ENCODE measurements at places on chromosomes 3 and 15. TPM values are rescaled to one million over a fixed set of nuclear protein-coding genes. Genes with fewer than 3 reads are reported as not detected.
A peak's percentile ranks its signal among the peaks of the same experiment; 100 is the strongest.

- H3K4me3 ChIP-seq, result peak overlapping the region; percentile 27
- peaks cover 19% of the 10 kb centered on the region for H3K36me3 ChIP-seq
- H3K4me1 ChIP-seq, result peaks cover 14% of the 10 kb centered on the region
- H3K27me3 ChIP-seq, result peaks cover 18% of the 10 kb centered on the region
Measured at GRCh38 chr3:9704347-9705322, 1.0 kb downstream of the CPNE9 start.

DNA sequence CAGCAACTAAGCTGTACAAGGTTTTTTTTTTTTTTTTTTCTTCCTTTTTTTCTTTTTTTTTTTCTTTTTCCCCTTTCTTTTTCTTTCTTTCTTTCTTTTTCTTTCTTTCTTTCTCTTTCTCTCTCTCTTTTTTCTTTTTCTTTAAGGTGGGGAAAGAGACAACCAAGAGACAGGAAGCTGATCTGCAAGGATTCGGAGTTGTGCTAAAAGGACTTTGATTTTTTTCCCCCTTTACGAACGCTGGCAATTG, 148 bp downstream of the RBMS3 start:
- H3K4me3 ChIP-seq, result peak overlapping the region; percentile 82
- peaks cover 5% of the 10 kb centered on the region for H3K4me1 ChIP-seq
- no peaks in the 10 kb centered on the region for H3K36me3 ChIP-seq
- peaks cover 7% of the 10 kb centered on the region for H3K27me3 ChIP-seq

DNA sequence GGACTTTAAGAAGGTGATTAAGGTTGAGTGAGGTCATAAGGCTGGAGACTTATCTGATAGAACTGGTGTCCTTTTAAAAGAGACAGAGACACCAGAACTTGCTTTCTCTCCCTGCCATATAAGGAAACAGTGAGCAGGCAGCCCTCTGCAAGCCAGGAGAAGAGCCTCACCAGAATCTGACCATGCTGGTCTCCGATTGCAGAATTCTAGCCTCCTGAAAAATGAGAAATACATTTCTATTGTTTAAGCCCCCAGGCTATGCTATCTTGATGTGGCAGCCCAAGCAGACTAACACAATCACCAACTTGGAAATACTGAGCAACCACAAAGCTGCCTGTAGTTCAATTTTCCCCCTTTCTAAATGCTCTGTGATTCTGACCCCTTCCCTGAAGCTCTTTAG, 161.4 kb upstream of the RARB start:
- H3K27ac ChIP-seq, result no peak overlapping the region
- H3K36me3 ChIP-seq, result no peaks in the 10 kb centered on the region
- H3K4me1 ChIP-seq, result no peaks in the 10 kb centered on the region
- no peaks in the 10 kb centered on the region for H3K27me3 ChIP-seq
- H3K4me3 ChIP-seq, result no peak overlapping the region
- no peak for DNase-seq

DNA sequence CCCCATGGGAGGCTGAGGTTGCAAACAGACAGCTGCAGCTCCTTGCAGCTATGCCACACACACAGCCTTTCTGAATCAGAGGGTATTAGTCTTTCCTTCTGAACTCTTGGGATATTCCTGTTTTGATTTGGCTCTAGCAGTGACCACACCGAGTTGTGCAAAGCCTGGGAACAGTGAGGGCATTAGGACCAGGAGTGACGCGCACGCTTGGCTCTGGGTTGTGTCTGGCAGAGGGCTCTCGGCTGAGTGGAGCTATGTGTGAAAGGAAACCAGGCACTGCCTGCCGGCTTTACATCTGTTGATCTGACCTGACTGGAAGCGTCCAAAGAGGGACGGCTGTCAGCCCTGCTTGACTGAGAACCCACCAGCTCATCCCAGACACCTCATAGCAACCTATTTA, at the start of gene GALNT15:
Gene GALNT15, plus strand, starts transcription at position 292 of the 400 bp plus-strand sequence. CDS start 472 bp downstream, outside the sequence.
- DNase-seq, result peak; percentile 70
- peak within 1 kb of the TSS; percentile 42 for H3K27ac ChIP-seq
- H3K4me3 ChIP-seq, result peak within 1 kb of the TSS; percentile 13
- no peaks in the 10 kb centered on the region for H3K36me3 ChIP-seq

DNA sequence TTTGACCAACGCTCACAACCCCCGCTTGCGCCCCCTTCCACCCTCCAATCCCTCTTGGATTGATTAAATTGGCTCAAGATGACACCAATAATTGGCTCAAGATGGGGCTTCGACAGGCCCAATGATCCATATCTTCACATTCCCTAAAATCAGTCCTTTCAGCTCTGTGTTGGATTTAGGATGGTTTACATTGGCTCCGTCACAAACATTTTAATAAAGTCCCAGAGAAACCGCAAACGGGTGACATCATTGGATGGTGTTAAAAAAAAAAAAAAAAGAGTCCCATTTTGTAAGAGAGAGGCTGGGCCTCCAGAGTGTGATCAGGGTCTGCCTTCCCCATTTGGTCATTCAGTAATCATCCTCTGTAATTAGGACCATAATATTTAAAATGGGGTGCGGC, 113.4 kb upstream of the MRPS22 start:
- H3K4me1 ChIP-seq, result peaks cover 14% of the 10 kb centered on the region
- no peak for DNase-seq
- H3K36me3 ChIP-seq, result no peaks in the 10 kb centered on the region
- no peak overlapping the region for H3K4me3 ChIP-seq

DNA sequence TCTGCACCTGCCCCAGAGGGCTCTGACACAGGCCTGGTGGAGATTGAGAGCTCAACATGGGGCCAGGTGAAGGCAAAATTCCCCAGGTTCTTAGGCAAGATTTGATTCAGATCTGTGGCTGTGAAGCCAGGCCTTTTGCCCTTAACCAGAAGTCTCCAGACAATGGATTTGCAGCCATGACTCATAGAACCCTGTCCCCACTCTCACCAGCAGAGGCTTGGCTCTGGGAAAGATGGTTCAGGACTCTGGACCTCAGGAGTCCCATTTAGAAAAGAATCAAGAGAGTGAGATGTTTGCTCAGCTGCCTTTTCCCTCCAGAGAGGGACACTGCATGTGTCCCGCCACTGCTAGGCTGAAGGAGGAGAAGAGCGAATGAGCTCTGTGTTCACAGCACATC, 361.4 kb upstream of the ICE2 start:
- no peaks in the 10 kb centered on the region for H3K36me3 ChIP-seq
- peak overlapping the region; percentile 43 for H3K27ac ChIP-seq
- H3K4me1 ChIP-seq, result peaks cover 20% of the 10 kb centered on the region
- no peak overlapping the region for H3K4me3 ChIP-seq

- H3K27ac ChIP-seq, result no peak overlapping the region
- H3K27me3 ChIP-seq, result no peaks in the 10 kb centered on the region
- no peak overlapping the region for H3K4me3 ChIP-seq
Measured at GRCh38 chr3:53075743-53076140, 29.9 kb upstream of the SFMBT1 start.

DNA sequence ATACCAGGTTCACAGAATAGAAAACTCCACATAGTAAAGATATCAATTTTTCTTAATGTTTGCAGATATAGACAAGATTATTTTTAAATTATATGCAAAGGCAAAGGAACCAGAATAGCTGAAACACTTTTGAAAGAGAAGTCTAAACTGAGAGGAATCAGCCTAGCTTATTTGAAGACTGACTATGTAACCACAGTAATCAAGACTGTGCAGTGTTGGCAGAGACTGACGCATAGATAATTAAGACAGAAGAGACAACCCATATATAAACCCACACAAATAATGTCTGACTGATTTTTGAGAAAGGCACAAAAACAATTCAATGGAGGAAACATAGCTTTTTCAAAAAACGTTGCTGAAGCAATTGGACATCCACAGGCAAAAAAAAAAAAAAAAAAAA, 28.6 kb upstream of the ACKR4 start:
- H3K4me1 ChIP-seq, result no peaks in the 10 kb centered on the region
- H3K4me3 ChIP-seq, result no peak overlapping the region
- no peaks in the 10 kb centered on the region for H3K27me3 ChIP-seq
- no peak overlapping the region for H3K27ac ChIP-seq
- H3K36me3 ChIP-seq, result peaks cover 3% of the 10 kb centered on the region

GRCh38 chr15:56989411-56989924, 71.0 kb downstream of the TCF12 start:
- H3K4me3 ChIP-seq, result no peak overlapping the region
- H3K27me3 ChIP-seq, result no peaks in the 10 kb centered on the region
- peaks cover 4% of the 10 kb centered on the region for H3K4me1 ChIP-seq
- H3K27ac ChIP-seq, result no peak overlapping the region

GRCh38 chr3:61632568-61633175, 71.3 kb downstream of the PTPRG start:
- DNase-seq, result no peak
- H3K27ac ChIP-seq, result no peak overlapping the region
- no peaks in the 10 kb centered on the region for H3K27me3 ChIP-seq
- H3K36me3 ChIP-seq, result no peaks in the 10 kb centered on the region
- H3K4me1 ChIP-seq, result no peaks in the 10 kb centered on the region

GRCh38 chr3:45549961-45550360, 44.6 kb upstream of the LIMD1 start:
- peaks cover 46% of the 10 kb centered on the region for H3K4me1 ChIP-seq
- H3K27me3 ChIP-seq, result no peaks in the 10 kb centered on the region
- no peak overlapping the region for H3K4me3 ChIP-seq
- H3K27ac ChIP-seq, result no peak overlapping the region
- DNase-seq, result no peak

- H3K27ac ChIP-seq, result peak overlapping the region; percentile 25
- no peak overlapping the region for H3K4me3 ChIP-seq
- DNase-seq, result peak; percentile 42
- peaks cover 13% of the 10 kb centered on the region for H3K36me3 ChIP-seq
Measured at GRCh38 chr3:138408751-138409570, 25.5 kb upstream of the ESYT3 start.

- H3K4me1 ChIP-seq, result no peaks in the 10 kb centered on the region
- no peak overlapping the region for H3K27ac ChIP-seq
- DNase-seq, result no peak
Measured at GRCh38 chr3:112619295-112619694, 21.6 kb downstream of the CCDC80 start.

DNA sequence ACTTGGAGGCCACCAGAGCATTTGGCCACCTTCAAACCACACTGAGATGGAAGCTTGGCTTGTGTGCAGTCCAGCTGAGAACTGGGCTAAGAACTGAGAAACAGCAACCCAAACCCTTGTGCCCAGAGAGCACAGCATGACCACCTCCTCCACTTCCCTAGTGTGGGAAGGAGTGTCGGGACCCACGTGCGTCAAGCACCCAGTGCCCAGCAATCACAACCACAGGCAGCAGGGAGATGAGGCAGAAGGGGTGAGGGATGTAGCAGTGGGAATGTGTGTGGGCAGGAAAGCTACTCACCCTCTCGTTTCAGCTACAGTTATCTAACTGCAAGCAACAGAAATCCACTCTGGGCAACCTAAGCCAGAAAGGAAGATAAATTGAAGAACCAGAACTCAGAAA, 25.0 kb upstream of the RFTN1 start:
- H3K27me3 ChIP-seq, result no peaks in the 10 kb centered on the region
- no peak overlapping the region for H3K27ac ChIP-seq
- DNase-seq, result no peak
- H3K36me3 ChIP-seq, result no peaks in the 10 kb centered on the region
- no peak overlapping the region for H3K4me3 ChIP-seq

- H3K27ac ChIP-seq, result no peak overlapping the region
- no peak for DNase-seq
- H3K4me3 ChIP-seq, result no peak overlapping the region
- no peaks in the 10 kb centered on the region for H3K4me1 ChIP-seq
- peaks cover 21% of the 10 kb centered on the region for H3K36me3 ChIP-seq
Measured at GRCh38 chr3:138097192-138098172, 17.9 kb downstream of the DZIP1L start.

DNA sequence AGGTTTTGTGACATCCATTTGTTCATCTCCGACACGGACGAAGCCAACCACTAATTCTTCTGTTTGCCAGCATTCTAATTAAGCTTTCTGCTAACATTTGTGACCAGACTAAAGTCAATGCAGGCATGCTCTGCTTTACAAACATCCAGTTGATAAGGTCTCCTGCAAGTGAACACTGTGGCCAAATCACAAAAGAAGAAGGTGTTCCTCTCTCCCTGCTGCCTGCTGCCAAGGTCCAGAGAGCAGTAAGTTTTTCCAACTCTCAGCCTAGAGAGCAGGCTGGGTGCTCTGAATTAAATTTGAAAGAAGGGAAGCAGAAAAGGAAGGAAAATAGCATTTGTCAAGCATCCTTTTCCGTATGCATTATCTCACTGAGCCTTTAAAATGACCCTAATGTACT, 133.6 kb downstream of the ATP8B4 start:
- no peaks in the 10 kb centered on the region for H3K36me3 ChIP-seq
- H3K27ac ChIP-seq, result no peak overlapping the region
- no peaks in the 10 kb centered on the region for H3K27me3 ChIP-seq
- DNase-seq, result no peak

GRCh38 chr15:24772266-24772665, 96.7 kb downstream of the NPAP1 start:
- no peaks in the 10 kb centered on the region for H3K27me3 ChIP-seq
- H3K27ac ChIP-seq, result peak overlapping the region; percentile 78
- H3K36me3 ChIP-seq, result no peaks in the 10 kb centered on the region
- peak overlapping the region; percentile 57 for H3K4me3 ChIP-seq
- DNase-seq, result no peak

- no peaks in the 10 kb centered on the region for H3K36me3 ChIP-seq
- no peak overlapping the region for H3K4me3 ChIP-seq
- DNase-seq, result no peak
- peaks cover 14% of the 10 kb centered on the region for H3K4me1 ChIP-seq
Measured at GRCh38 chr15:31100738-31101137, 787 bp downstream of the TRPM1 start.

DNA sequence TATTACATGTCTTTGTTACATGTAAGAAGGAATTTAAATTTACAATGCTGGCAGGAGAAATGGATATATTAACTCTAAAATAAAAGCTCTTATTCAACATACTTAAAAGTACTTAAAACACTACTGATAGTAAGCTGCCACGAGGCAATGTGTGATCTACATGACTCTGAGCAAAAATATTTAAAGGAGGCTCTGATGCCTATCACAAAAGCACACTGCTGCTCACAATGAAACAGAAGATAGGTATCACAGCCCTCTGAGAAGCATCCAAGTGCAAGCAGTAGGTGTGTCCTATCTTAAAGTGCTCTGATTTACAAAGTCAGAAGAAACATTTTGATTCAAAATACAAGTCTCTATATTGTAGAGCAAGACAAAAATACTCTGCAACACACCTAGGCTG, 371.2 kb upstream of the WNT5A start:
- H3K4me3 ChIP-seq, result no peak overlapping the region
- no peaks in the 10 kb centered on the region for H3K27me3 ChIP-seq
- H3K4me1 ChIP-seq, result peaks cover 19% of the 10 kb centered on the region
- H3K27ac ChIP-seq, result no peak overlapping the region

DNA sequence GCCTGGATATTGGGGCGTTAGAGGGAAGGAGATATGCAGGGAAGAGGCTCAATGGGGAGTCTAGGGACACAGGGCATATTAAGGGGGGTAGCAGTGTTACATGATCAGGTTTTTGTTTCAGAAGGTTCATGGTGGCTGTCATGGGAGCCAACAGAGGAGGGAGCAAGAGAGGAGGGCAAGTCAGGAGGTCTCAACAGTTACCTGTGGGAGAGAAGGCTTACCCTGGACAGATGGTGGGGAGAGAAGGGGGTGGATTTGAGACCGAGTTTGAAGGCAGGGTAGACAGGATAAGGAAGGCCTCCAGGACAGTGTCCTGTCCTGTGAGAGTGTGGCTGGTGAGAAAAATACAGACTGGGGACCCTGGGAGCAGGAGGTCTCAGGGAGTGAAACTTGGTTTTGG, 3.8 kb upstream of the WNT7A start:
- peaks cover 20% of the 10 kb centered on the region for H3K4me1 ChIP-seq
- H3K36me3 ChIP-seq, result no peaks in the 10 kb centered on the region
- H3K4me3 ChIP-seq, result no peak overlapping the region
- H3K27me3 ChIP-seq, result peaks cover 22% of the 10 kb centered on the region
- no peak overlapping the region for H3K27ac ChIP-seq

The AADACL2 gene
- not detected for total RNA-seq

The LRRC31 gene
- 0.50 TPM for total RNA-seq

The GATM gene
- 142 TPM for total RNA-seq

The PLAAT1 gene
- total RNA-seq, result 9.3 TPM

The GADL1 gene
- 0.61 TPM for total RNA-seq

The RASGRP1 gene
- 6.0 TPM for total RNA-seq

The FBXL22 gene
- total RNA-seq, result 1.2 TPM

The PLA2G4E gene
- total RNA-seq, result not detected

The XIRP1 gene
- 0.50 TPM for total RNA-seq

Data from spinal cord (tissue), 10 donors.